ENCODE measurements at places on chromosomes 4 and X. TPM values are rescaled to one million over a fixed set of nuclear protein-coding genes. Genes with fewer than 3 reads are reported as not detected.

The PGAM4 gene
- polyA plus RNA-seq: not detected

The UBA1 gene
- polyA plus RNA-seq: 126 TPM

The SULT1B1 gene
- 99.9 TPM for polyA plus RNA-seq

The ENAM gene
- polyA plus RNA-seq: not detected

The OCIAD1 gene
- polyA plus RNA-seq: 69.4 TPM

The EXOC1L gene
- polyA plus RNA-seq: not detected

The SPIN2B gene
- polyA plus RNA-seq: 12.0 TPM

The GEMIN8 gene
- 13.5 TPM for polyA plus RNA-seq

Data from sigmoid colon (tissue), 7 donors.